ENCODE measurements at places on chromosomes 16 and 17.

DNA sequence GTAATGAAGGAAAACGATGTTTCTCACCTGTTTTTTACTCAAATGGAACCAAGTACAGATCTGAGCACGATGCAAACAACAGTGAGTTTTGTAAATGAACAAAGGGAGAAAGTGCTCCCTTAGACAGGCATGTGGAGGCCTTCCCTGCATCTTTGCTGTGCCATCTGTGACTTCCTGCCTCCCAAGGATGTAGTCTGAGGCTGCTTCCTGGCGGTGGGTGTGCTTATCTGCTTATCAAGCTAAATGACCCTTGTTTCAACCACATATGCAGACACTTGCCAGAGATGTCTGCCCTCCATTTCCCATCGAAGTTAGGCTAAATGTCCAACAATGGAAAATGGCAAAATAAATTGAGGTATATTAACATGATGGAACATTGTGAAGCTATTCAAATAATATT, 34.6 kb downstream of the RGS9 start:
- DNase-seq: no peak

DNA sequence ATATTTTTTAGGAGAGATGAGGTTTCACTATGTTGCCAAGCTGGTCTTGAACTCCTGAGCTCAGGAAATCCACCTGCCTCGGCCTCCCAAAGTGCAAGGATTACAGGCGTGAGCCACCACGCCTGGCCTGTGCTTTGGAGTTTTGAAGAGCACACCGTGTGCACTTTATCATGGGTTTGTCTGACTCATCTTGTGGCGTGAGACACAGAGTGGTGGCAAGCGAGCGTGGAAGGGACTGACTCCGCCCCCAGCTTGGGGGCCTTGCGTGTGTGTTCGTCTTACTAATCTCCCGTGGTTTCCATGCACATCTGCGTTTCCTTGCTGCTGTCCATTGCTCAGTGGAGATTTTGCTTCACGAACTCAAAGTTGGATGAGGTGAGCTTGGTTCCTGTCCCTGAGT, 22.9 kb downstream of the CRAMP1 start:
- no peak for DNase-seq

- no peak for DNase-seq
Measured at GRCh38 chr17:34255381-34255732, 272 bp downstream of the CCL2 start.

GRCh38 chr17:51395621-51396020, 135.3 kb downstream of the UTP18 start:
- no peak for DNase-seq

DNA sequence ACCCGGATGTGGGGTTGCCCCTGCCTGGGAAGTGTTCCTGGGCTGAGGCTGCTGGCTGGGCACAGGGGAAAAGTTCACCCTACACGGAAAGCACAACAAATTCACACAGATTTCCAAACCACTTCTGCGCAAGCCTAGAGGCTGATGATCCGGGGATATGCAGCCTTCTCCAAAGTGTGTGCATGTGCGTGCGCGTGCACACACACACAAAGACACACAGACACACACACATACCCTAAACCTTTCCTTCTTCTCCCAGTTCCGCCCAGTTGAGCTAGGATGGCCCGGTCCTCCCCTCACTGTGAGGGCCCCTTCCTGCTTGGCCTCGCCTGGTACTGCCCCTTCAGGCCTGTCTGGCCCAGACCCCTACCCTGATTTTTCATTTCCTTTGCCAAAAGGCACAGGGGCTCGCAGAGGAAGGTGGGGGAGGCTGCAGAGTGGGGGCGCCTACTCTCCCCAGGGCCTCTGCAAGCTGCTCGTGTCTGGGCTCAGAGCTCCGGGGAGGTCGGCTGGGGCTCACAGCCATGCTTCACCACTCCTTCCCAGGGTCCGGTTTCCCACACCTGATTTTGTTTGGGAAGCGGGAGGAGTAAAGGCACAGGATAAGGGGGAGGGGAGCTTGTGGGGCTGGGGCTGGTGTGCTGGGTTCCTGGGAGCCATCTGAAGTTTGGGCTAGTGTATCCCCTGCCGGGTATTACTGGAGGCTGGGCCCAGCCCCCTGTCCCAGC, 144.7 kb downstream of the ENGASE start:
- DNase-seq: no peak

DNA sequence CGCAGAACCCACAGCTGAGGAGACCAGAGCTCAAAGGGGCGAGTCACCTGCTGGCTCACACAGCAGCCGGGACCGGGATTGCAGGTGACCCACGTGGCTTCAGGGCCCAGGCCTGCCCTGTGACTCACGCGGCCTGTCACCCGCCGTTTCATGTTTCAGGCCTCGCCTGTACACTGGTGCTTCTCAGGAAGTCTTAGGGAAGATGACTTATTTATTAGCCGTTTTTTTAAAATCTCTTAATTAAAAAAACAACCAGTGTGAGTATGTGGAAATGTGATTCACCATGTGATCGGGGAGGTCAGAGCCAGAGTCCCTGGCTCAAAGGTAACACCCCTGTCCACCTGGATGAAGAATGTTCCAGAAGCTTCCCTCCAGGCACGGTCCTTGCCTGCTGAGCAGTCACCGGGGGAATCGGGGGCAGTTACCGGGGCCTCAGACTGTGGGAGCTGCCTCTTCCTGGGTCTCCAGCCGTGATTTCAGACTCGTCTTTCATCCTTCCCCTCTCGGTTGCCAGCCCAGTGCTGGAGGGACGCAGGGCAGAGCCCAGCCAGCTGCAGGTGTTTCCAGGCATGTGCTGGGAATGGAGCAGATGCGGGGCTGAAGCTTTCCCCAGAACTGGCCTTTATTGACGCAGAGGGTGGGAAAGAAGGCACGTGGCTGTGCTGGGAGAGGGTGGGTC, 49.3 kb downstream of the CMIP start:
- peak; percentile 71 for DNase-seq

DNA sequence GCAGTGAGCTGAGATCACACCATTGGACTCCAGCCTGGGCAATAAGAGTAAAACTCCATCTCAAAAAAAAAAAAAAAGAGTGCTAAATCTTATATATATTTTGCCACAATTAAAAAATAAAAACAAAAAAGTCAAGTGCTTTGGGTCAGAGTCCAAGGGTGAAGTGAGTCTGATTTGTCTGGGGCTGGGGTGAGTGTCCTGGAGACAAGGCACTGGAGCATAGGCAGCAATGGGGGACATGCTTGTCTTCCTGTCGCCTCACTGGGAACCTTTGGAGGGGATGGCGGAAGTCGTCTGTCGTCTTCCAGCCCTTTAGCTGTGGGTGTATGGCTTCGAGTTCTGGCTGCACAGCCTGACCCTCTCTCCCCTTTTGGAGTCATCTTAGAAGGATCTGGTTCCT, 167.1 kb downstream of the NTN1 start:
- DNase-seq: no peak

- no peak for DNase-seq
Measured at GRCh38 chr16:67013823-67014633, 14.9 kb upstream of the CBFB start.

DNA sequence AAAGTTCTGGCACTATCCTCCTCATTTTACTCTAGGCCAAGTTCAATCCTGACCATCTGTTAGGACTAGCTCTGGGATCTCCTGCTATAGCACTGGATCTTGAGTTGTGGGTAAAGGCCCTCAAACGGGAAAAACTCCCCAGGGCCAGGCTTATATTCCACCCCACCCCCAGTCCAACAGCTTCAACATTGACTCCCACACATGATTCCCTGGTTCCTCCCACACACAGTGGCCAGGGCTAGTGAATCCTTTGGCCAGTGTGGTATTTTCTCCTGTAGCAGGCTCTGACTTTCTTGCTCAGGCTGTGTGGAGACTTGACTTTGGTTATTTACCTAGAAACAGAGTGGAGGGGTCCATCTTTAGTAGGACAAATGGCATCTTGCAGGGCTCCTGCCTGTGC, 10.3 kb upstream of the AKAP10 start:
- DNase-seq: no peak

- DNase-seq: no peak
Measured at GRCh38 chr16:22035153-22035552, 27.2 kb downstream of the MOSMO start.

DNA sequence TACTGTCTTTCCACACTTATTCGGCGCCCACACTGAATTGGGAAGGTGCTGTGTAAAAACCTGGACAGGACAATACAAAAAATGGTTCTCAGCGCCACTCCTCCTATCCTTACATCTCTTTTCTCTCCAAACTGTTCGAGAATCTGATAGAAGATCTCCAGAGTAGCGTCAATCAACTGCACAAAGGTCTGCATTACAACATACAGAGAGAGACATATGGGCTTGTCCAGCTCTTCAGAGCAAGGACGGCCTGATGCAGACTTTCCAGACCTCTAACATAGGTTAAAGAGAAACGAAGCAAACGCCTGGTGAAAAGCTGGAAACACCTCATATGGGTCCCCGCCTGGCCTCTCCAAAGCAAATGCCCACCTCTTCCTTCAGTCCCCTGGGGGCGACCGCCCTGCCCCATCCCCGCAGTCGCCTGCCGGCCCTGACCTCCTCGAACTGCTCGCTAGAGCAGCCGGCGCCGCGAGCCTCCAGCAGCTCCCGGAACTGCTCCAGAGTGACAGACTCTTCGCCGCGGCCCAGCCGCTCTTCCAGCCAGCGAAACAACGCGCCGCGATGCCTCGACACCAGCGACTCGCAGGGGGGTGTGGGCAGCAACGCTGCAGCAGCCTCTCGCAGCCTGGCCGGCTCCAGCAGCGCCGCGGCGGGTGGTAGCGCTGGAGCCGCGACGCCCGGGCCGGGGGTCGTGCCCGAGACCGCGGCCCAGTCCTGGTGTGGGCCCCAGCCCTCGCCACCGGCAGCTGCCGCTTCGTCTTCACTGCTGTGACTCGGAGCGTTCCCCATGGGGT, 526 bp downstream of the ZZEF1 start:
- DNase-seq: no peak

DNA sequence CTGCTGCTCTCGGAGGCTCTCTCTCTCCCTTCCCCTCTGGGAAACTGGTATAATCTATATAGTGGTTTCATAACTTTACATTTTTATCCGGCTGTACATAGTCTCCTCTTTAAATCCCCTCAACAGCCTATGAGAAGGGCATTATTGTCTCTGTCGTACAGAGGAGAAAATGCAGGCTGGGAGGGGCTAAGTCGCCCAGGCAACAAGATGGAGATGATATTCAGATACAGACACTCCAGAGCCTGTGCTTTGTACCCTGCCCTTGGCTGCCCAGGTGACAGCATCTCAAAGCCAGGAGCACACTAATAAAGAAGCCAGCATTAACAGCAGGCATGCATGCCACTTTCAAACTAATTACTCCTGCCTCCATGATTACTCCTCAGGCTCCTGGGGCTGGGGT, 4.7 kb upstream of the EIF1 start:
- DNase-seq: no peak

DNA sequence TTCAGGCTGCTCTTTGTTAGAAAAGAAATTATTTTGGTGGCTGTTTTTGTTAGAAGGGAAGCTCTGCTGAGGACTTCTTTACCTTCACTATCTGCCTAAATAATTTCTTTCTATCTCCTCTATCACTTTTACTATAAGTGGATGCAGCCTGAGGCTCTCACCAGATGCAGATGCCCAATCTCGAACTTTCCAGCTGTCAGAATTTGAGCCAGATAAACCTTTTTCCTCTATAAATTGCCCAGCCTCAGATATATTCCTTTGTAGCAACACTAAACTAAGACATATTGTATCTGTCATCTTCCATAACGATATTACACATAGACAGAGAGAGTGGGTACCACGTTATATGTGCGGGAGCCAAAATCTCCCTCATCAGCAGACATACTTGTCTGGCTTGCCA, 15.7 kb upstream of the CDH8 start:
- DNase-seq: no peak

GRCh38 chr16:12575288-12575687, 228.4 kb downstream of the CPPED1 start:
- no peak for DNase-seq

DNA sequence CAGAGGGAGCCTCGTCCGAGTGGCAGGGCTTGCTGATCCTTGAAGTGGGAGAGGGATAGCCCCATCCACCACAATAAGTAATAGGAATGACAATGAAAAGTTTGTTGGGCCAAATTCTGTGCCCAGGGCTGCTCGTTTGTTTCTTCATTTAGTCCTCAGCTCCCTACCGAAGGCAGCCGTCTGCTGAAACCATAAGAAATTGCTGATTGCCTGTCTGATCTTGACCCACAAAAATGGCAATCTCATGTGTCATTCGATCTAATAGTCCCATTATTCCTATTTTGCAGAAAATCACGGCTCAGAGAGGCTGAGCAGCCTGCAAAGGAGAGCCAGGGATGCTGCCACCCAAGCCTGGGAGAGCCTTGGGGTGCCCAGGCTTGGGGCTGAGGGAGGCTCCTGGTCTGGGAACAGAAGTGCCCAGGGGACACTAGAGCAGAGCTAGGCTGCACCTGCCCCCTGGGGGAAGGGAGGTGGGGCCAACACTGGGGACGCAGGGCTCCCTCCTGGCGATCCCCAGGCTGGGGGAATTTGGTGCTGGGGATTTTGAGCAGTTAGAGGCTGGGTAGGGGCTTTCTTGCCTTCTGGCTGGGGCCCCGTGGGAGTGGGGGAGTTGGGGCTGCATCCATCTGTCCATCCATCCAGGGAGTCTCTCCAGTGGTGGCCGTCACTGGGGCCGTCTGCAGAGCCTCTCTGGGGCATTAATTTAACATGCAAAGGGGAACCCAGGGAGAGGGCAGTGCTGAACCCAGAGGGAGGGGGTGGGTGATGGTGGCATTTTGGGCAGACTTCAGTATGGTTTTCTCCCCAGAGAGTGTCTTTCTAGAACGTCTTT, 53.5 kb downstream of the SOCS1 start:
- DNase-seq: no peak

DNA sequence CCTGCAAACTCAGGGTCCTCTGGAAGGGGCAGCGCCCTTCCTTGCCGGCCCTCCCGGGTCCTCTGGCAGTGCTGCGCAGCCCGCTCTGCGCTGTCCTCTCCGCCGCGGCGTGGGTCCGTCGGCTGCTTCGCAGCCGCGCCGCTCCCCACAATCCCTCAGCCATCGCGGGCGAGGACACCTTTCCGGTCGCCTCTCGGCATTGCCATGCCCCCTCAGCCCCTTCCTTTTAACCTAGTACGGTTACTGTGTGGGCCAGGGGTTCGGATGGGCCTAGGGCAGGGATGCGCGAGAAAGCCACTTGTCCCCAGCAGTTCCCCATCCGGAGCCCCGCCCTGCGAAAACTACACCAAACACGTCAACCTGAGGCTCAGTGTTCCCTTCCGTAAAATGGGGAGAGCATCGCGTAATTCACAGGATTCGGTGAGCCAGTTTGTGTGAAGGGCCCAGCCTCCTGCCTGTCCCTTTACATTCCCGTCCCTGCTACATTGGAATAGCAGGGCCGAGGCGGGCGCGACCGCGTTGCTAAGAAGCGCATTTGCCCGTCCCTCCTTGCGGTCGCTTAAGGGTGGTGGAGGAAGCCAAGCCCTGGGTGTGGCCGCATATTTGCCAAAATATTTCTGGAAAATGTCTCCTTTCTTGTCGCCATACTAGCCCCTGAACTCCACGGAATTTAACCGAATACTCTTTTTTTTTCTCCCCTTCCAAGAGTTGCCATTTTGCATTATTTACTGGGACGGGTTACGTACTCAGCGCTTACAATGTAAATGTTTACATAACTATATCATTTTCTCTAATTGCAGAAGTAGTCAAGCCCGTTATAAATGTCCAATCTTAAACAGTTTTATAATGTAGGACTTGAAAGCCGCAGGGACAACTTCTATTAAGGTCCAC, 13.2 kb downstream of the COPZ2 start:
- DNase-seq: no peak
